Left ventricle myocardium inferior (tissue), 1 donor: ENCODE measurements at places on chromosomes 2 and 18. TPM values are rescaled to one million over a fixed set of nuclear protein-coding genes. Genes with fewer than 3 reads are reported as not detected.

DNA sequence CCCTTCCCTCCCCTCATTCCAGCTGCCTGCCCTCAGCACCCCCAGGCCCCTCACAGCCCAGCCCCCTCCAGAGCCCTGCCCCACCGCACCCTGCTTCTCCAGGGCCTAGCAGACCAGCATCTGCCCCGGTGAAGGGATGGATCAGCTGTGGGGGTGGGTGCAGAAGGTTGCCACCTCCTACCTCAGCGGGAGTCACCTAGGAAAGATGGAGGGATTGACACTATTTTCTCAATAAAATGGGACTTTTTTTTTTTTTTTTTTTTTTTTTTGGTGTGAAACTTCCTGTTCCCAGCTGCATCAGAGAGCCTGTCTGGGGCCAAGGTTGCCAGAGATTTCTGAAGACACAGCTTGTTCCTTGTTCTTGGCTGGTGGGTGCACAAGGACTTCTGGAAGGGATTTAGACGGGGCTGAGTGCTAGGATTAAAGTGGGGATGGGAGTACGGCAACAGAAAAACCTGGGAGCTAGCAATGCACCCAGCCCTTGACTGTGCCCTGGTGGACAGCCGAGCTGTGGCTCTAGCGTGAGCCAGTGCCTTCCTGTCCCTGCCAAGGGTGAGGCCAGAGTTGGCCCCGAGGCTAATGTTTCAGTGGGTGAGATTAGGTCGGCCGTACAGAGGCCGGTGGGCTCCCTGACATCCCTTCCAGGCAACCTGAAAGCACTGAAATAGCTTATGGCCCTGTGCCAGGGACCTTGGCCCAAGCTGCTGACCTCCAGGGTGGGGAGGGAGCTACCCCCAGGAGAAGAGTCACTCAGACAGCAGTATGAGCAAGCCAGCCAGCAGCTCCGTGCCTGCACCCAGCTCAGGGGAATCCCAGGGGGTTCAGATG lies 4.6 kb downstream of the B3GNT7 start:
- DNase-seq: peak; percentile 58

DNA sequence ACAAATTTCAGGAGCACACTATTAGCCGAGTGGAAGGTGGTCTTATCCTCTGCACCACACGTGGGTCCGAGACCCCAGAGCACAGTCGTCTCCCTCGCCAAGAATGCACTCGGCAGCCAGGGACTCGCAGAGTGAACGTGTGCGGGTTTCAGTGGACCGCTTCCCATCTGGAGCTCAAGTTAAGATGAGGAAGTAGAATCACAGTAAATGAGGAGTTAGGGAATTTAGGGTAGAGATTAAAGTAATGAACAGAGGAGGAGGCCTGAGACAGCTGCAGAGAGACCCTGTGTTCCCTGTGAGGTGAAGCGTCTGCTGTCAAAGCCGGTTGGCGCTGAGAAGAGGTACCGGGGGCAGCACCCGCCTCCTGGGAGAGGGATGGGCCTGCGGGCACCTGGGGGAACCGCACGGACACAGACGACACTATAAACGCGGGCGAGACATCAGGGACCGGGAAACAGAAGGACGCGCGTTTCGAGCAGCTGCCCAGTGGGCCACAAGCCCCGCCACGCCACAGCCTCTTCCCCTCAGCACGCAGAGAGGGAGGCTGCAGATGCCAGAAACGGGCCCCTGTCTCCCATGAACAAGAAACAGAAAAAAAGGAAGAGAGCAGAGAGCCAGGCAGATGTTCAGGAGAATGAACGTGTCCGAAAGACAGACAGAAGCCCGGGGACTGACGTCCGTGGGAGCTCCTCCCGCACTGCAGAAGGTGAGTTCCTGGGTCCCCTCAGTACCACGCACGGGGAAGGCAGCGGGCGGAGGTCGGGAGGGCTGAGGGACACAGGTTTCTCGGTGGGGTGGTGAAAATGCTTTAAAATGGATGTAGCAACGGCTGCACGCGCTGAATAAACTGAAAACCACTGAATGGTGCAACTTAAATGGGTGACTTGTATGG lies 5.4 kb upstream of the KCNG2 start:
- peak; percentile 13 for DNase-seq

UPP2 gene
- total RNA-seq: not detected

DNA sequence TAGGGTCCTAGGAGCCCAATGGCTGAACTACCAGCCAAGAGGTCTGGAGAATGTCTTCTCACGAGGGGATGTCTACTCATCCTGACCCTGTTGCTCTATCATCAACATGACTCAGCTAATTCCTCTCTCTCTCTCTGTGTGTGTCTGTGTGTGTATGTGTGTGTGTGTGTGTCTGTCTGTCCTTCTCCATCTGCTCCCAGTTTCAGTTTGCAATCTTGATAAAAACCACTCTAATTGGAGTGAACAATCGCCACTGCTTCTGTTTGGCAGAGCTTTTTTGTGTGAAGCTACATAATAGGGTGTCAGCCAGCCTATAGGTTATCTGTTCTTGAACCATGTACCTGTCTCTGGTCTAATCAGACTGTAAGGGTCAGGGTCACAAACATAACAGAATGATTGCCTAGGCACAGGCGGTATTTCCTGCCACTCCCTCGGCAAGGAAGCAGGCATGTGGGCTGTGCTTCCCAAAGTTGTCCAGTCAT lies 219.8 kb downstream of the SH3BP4 start:
- no peak for DNase-seq

DSG3 gene
- not detected for total RNA-seq

DNA sequence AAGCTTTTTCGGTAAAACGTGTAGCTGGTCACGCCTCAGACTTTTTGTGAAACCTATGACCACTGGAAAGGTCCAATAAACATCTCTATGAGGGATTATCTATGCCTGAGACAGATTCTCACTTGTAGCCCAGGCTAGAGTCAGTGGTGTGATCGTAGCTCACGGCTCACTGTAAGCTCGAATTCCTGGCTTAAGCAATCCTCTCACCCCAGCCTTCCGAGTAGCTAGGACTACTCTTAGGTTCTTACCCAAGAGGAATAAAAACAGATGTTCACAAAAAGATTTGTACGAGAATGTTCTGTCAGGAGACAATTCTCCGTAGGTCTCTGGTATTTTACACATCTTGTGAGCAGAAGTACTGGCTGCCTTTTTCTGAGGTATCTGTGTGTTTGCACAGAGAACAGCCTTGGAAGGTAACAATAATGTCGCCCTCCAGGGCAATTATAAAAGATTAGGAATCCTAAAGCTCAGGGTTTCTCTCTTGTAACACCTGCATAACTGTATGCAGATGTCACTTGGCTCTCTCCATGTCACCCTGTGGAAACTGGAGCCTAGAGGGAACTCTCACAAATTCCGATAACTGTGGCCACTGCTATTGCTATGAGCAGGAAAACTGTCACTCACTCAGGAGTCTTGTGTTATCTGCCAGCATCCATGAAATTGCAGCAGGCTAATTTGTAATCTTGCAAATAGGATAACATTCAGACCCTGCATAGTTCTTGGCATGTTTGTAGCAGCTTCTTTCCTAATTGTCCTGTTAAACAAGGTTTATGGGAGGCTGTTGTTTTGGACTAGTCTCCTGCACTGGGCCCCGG lies 25.5 kb upstream of the RALBP1 start:
- no peak for DNase-seq

CREG2 gene
- total RNA-seq: not detected

DNA sequence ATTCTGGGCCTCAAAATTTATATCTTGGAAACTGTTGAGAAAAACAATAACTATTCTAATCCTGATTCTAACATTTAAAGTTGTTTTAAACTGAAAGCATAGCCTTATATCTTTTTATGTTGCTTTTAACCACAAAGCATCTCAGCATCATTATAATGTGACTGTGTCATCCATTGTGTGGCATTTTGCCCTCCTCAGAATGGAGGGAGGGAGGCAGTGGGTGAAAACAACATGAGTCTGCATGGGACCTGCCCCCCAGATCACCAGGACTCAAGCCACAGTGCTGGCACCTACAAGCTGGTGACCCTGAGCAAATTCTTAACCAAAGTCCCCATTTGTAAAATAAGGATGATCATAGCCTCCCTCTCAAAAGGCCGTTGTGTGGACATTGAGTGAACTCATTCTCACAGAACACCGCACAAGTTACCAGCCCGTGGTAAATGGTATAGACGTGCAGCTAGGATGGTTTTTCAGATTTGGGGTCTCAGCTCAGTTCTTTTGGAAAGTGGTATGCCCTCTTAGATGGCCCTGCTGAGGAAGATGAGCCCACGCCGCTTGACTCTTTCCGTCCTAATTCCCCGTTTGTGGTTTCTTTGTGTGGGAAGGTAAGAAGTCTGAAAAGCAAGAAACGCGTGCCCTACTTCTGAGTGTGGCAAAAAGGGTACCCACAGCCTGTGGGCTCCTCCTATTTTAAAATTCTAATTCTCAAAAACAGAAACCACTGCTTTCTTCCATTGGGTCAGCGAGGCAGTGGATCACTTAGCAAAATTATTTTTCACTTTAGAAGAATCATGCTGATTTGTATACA lies 305.0 kb upstream of the ID2 start:
- DNase-seq: no peak
